ENCODE measurements at places on chromosomes 13 and 19.
A peak's percentile ranks its signal among the peaks of the same experiment; 100 is the strongest.

- DNase-seq, result no peak
Measured at GRCh38 chr19:55275851-55276719, 3.8 kb downstream of the HSPBP1 start.

DNA sequence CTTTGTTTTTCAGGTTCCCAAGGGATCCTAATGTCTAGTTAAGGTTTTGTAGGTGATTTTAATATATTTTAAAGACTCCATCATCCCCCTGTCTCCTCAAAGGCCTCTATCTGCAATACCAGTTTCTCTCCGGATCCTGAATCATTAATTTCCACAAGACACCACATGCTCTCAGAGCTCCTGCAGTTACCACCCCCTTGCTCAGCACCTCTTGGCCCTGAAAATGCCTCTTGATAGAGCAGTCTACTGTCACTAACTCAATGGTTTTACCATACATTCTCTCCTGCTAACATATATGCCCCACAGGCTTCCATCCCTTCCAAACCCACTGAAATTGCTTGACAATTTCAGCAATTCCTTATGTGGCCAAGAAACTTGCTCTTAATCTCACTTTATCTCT, 1.9 kb upstream of the PEG3 start:
- no peak for DNase-seq

GRCh38 chr19:3712663-3713611, 4.8 kb downstream of the TJP3 start:
- no peak for DNase-seq

DNA sequence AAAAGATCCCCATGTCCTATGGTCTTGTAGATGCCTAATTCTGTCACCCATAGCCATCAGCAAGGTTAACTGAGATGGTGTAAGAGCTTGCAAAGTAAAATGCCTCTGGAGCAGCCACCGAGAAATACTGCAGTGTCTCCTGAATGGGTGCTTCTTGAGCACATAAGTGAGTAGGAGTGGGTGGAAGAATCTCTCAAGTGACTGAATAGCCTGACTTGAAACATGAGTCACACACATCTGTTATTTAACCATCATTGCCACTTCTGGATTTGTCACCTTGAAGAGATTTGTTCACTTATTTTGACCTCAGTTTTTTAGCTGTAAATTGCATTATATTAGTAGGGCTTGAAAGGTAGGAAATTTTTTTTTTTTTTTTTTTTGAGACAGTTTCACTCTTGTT, 2.3 kb downstream of the ZNF714 start:
- DNase-seq, result peak; percentile 40

DNA sequence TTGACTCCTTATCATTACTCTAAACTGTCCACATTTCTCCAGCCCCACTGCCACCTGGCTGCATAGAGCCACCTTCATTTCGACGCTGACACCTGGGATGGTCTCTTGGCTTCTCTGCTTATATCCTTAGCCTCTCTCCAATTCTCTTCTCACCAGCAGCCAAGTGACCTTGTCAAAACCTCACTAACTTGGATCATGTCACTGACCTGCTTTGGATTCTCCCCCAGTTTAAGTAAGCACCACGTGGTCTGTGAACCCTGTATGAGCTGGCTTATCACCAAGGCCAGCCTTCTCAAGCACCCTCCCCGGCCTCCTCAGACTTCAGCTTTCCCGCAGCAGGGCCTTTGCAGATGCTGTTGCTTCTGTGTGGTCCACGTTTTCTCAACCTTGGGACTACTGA, 12.3 kb upstream of the GGACT start:
- DNase-seq, result no peak

DNA sequence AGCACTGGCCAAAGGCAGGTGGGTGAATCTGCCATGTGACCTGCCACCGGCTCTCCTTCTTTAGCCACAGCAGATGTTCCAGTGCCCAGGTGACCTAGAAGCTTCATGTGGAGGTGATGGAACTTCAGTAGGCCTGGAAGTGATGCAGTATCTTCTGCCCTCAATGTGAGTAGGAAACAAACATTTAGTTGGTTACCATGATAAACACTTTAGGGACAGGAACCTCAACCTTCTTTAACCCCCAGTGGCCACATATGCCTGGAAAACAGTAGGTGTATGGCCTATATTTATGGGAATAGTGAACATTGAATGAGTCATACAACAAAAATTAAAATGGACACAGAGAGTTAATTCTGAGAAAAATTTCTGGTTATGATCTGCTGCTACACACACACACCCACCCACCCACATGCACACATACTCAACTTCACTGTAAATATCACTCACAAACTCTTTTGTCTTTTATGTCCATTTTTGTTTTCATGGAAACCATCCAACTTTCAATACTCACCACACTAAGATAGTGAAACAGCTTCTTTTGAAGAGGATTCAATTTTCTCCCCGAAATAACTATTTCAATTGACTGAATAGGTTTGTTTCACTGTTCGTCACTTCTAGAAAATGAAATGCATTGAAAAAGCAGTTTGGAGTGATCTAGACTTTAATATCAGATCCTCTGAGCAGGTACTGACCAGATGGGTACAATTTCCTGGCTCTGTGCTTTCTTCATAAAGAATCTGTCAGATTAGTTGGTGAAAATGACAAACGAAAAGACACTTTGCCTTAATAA, 97.3 kb downstream of the STARD13 start:
- no peak for DNase-seq

- no peak for DNase-seq
Measured at GRCh38 chr19:7554565-7554964, 19.0 kb downstream of the PNPLA6 start.

DNA sequence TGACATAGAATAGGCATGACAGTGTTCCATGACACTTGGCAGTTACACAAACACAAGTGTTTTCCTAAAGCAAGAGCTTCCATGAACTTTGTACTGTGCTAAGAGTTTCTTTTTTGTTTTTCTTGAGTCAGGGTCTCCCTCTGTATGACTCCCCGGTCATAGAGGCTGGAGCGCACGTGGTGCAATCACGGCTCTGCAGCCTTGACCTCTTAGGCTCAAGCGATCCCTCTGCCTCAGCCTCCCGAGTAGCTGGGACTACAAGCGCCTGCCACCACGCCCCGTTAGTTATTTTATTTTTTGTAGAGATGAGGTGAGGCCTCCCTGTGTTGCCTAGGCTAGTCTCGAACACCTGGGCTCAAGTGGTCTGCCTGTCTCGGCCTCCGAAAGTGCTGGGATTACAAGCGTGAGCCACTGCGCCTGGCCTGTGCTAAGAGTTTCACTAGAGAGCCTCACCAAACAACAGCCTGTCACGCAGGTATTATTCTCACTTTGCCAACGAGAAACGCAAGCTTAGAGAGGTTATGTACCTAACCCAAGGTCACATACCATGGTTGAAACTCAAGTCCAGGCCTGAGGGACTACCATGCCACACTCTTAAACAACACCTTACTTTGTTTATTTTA, 355.9 kb downstream of the KLF12 start:
- DNase-seq, result no peak

GRCh38 chr19:55677572-55678028, 2.6 kb downstream of the EPN1 start:
- DNase-seq, result no peak

DNA sequence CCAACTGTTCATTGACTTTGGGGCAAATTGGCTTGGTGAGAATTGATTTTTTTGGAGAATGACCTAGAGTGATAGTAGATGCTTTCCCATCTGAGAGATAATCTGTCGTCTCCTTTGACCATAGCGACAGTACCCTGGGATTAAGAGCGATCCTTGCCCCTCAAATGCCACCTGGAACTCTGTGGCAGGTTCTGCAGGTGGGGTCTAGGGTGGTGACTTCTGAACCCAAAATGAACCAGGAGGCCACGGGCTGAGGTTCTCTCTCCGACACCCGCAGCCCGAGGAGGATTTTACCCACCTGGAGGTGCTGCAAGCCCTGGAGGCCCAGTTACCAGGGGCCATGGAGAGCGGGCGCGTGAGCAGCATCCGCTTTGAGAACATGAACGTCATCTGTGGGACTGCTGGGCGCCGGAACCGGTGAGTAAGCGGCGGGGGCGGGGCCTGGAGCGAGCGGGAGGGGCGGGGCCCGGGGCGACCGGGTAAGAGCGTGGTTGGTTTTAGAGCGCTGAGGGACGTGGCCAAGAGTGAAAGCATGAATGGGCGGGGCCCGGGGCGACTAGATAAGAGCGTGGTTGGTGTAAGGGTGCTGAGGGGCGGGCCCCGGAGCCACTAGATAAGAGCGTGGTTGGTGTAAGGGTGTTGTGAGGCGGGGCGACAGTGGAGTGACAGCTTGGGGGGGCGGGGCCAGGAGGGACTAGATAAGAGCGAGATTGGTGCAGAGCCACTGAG, 8.6 kb downstream of the C19orf81 start:
- DNase-seq, result peak; percentile 96

- no peak for DNase-seq
Measured at GRCh38 chr13:85286081-85286480, 513.1 kb downstream of the SLITRK6 start.

- DNase-seq, result no peak
Measured at GRCh38 chr13:46629811-46630413, 76.9 kb downstream of the LRCH1 start.

DNA sequence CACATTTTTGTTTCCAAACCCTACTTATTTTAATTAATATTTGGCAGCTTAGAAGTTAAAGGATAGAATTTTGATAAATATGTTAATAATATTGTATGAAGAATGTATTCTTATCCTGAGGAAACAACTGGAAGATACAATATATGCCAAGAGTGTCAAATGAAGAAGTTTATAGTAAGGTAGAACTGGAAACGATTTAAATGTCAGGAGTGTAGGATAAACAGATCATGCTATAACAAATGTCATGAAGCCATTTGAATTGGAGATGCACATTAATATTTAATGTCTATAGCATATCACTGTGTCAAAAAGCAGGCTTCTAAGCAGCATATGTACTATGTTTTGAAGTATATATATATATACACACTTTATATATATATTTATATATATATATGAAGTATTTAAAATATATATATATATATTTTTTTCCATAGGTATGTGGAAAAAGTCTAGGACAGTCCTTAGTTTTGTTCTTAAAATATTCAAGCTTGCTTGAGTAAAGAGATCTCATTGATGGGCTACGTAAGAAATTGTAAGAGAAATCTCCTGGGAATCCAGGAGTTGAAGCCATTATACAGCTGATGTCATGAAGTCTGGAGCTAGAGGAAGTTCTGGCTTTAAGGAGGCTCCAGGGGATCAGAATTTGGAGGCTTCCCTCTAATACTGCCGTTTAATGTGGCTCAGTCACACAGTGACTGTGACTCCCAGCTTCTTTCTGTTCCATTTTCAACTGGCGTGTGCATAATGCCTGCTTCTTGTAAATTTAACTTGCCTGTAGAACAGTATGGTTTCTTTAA, 79.9 kb upstream of the MYCBP2 start:
- DNase-seq, result no peak

- no peak for DNase-seq
Measured at GRCh38 chr13:63435667-63436324, 2020.1 kb upstream of the PCDH20 start.

GRCh38 chr19:12952488-12953137, 4.4 kb downstream of the GADD45GIP1 start:
- DNase-seq, result no peak

GRCh38 chr13:111952814-111953213, 114.1 kb upstream of the SOX1 start:
- no peak for DNase-seq

DNA sequence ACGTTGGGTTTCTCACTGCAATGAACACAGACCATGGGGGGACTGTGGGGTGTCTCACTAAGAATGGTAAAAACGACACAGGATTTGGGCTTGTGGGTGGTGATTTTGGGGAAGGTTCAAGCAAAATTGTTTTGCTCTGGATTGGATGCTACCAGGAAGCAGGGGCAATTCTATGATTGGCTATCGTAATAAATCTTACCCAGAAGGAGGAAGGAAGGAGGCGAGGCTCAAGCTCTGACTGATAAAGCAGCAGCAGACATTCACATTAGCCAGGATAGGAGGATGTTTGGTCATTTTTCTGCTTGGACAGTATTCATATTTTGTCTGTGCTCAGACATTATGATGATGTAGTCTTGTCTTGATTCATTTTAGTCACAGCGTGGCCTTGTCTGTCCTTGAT, 1.5 kb downstream of the ZNF576 start:
- no peak for DNase-seq

DNA sequence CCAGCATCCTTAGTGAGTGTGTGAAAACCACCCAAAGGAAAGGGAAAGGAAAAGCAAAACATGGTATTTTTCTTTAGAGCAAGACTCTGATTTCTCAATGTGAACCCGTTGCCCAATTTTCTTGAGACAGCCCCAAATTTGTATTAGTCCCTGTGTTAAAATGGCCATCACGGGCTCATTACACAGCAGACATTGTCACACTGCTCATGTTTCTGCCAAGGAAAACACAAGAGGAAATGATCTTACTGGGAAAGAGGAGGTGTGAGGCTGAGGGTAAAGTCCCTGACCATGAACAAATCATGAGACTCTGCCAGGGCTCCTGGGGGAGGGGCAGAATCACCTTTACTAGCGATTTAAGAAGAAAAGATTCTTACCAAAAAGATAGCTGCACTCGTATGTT, 54.4 kb downstream of the FAM124A start:
- no peak for DNase-seq

- no peak for DNase-seq
Measured at GRCh38 chr13:22880741-22881720, 299.7 kb upstream of the SGCG start.

DNA sequence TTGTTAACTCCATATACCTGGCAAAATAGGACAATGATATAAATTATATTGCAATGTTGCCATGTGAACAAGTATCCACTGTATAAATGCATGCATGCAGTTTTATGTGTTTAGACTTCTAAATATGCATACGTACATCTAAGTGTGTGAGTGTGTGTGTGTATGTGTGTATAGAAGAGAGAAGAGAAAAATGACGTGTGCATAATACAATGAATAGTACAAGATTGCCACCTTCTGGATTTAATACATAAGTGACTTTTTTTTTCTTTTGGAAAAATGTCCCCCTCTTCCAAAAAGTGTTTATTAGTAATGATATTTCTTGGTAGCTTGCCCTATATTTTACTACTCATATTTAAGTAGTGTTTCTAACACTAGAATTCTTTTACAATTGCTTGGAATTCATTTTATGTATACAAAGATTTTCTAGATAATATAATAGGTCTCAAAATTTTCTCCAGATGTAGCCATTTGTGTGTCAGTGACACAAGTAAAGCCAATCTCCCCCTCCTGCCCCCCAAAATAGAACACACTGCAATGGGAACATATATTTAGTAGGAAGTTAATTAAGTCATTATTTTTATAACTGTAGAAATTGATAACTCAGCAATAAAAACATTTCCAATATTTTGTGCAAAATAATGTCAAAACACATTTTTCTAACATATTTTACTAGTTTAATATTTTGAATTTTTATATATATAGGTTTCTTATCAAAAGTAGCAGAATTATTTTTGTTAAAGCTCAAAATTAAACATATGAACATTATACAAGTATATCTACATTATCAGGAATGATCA, 783.3 kb upstream of the ATXN8OS start:
- DNase-seq, result no peak

- DNase-seq, result no peak
Measured at GRCh38 chr19:33266974-33267484, 35.3 kb downstream of the CEBPA start.

DNA sequence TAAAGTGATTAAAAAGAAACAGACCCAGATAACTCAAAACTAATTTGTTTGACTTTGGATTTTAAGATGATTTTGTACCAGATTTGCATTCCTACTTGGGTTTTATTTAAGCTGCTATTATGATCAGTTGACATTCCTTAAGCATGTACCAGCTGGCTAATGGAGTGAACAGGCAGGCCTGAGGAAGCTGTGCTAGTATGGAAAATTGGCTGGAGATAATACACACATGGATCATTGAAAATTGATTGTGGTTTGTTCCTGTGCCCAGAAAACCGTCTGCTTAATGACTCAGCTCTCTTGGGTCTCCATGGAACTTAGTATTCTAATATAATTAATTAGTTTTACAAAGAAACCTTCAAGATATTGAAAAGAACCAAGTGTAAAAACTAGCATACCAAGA, 22.6 kb downstream of the POLR1D start:
- no peak for DNase-seq

Measured in stimulated activated CD4-positive, alpha-beta T cell treated with anti-CD3 and anti-CD28 coated beads, Interleukin-1b, Interleukin-23, amount 100 ng/mL, for 48 hours (primary cell).